ENCODE measurements at places on chromosomes 1 and 21.

DNA sequence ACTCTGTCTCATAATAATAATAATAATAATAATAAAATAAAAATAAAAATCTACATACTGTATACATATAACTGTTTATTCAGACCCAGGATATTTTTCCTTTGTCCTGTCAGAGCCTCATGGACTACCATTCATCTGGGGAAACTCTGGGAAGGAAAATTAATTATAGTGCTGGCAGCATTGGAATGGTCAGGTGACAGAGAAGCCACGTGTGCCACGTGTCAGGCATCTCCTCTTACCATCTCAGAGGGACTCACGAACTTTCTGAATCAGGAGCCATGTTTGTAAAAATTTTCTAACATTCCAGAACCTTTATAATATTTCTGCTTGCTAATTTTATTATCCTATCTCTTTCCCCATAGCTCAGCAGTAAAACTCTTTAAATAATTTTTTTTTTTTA is 97.8 kb upstream of the HNRNPU start:
- DNase-seq: no peak

- DNase-seq: no peak
These were observed 77.9 kb upstream of the TNFSF4 start for GRCh38 chr1:173285048-173285447.

- DNase-seq: no peak
These were observed 4.6 kb downstream of the GPSM2 start for GRCh38 chr1:108881369-108881768.

DNA sequence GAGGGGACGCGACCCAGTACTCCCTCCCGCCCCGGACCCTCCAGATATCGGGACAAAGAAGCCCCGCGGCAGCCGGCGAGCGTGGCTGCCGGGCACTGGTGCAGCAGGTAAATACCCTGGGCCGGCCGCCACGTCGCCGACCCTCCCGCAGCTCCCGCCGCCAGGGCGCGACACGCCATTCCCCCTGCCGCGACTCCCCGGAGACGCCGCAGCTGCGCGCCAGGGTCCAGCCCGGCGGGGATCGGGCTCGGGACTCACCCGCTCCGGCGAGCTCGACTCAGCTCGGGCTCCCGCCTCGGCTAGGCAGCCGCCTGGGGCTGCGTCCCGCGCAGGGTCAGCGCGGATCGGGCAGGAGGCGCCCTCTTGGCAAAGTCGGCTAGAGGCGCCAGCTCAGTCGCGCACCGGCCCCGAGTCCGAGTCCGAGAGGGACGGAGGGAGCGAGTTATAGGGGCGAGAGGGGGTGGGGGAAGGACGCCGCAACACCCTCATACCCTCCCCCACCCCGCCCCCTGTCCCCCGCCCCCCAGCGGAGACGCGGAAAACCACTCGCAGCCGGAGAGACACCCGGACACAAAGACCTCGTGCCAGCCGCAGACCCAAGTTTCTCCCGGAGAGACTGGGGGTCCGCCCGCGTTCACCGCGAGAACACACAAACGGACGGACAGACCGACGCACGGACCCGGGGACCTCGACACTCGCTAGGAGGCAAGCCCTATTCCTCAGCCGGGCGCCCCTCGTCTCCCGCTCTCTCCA is 985 bp downstream of the SYT6 start:
- no peak for DNase-seq

DNA sequence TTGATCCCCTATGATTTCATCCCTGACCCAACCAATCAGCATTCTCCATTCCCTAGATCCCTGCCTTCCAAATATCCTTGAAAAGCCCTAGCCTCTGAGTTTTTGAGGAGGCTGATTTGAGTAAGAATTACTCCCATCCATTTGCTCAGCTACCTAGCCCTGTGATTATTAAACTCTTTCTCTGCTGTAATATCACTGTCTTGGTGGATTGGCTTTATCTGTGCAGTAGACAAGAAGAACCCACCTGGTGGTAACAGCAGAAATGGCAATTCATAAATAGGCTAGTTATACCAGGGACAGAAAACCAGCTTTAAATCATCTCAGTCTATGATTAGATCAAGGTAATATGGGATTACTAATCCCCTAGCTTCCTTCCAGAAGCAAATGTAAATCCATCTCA is 13.0 kb downstream of the IL20 start:
- DNase-seq: no peak

DNA sequence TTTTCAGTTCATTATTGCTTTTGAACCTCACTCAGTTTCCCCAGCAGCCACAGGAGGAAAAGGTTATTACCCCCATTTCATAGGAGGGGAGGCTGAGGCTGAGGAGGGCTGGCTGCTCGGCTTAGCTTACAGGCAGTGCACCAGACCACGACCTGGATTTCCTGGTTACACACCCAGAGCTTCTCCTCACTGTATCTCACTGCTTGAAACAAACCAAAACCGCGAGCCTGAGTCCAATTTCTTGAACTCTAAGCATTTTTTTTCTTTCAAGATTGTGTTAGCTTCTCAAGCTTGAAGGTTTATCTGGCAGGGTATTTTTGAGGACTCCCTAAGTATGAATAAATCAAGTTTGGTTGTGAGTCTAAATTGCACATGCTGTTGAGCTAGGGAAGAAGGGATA is 188.9 kb upstream of the EDN2 start:
- DNase-seq: no peak

DNA sequence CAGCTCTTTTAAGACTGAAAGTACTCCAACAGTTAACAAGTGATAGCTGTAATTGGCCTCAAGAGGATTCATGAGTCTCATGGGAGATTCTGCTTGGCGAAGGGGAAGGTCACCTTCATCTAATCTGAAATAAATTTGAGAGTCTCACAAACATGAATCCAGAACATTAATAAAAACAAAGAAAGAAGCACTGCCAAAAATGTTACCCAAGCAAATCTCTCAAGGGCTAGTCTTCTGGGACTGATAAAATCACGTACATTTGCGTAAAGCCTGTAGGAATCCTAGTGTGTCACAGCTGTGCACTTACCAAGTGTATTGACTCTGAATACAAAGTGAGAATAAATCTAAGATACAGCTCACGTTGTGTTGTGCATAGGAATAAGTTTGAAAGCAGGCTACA is 21.2 kb upstream of the NUF2 start:
- no peak for DNase-seq

GRCh38 chr1:94068999-94069918 is 51.7 kb downstream of the ABCA4 start:
- no peak for DNase-seq

DNA sequence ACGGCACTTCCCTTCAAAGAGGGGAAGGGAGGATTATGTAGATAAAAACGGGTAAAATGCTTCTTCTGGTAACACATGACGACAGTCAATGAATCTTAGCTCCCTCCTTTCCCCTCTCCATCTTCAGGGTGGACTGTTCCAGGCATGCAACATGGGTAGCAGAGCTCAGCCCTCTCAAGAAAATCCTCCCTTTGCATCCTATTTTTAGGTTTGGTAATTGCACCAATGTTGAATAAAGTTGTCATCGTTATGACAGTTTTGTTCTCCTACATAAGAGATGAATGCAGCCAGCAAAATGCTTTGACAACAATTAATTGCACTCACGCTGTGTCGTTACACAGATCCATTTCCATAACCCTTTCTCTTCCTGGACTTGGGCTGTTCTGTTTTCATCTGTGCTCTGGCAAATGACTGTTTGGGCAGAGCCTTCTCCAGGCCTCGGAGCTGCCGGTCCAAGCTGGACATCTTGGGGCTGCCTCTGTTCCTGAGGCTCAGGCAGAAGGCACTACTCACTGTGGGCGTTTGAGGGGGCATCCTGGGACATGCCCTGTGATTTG is 127.6 kb downstream of the CNIH3 start:
- no peak for DNase-seq

GRCh38 chr1:46081206-46081605 is 51.2 kb downstream of the PIK3R3 start:
- DNase-seq: no peak

- no peak for DNase-seq
These were observed 80.5 kb upstream of the VAMP3 start for GRCh38 chr1:7690496-7691182.

DNA sequence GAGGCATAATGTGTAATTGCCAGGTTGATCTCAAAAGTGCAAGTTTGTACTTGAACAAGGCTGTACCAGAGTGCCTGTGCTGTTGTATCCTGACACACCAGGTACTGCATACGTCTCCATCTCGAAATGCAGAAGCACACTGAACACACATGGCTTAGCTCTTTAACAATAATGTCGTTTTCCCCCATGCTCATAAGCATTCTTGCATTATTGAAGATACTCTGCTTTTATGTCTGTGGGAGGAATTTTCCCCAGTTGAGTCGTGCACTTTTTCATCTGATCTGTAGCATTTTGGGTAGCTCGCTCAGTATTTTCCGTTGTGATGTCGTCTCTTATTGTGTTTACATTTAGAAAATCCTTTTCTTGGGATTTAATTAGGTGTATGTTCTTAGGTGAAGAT is 98.7 kb downstream of the PCBP3 start:
- no peak for DNase-seq

DNA sequence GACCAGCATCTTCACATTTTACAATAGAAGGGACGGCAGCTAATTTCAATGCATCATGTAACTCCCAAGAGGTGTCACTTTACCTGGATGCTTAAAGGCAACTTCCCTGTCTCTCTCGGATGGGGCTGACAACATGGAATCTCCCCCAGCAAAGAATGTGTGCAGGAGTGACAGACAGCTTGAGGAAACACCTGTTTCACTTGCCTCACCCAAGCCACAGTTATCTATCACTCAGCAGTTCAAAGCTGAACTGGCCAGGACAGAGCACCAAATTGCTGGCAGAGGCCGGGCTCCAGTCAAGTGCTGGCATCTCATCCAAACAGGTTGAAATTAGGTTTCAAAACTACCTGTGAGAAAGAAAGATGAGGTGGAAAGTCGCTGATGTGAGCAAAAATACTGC is 538.0 kb upstream of the PLXNA2 start:
- no peak for DNase-seq

GRCh38 chr1:43904660-43905551 is 28.7 kb upstream of the ARTN start:
- DNase-seq: no peak

DNA sequence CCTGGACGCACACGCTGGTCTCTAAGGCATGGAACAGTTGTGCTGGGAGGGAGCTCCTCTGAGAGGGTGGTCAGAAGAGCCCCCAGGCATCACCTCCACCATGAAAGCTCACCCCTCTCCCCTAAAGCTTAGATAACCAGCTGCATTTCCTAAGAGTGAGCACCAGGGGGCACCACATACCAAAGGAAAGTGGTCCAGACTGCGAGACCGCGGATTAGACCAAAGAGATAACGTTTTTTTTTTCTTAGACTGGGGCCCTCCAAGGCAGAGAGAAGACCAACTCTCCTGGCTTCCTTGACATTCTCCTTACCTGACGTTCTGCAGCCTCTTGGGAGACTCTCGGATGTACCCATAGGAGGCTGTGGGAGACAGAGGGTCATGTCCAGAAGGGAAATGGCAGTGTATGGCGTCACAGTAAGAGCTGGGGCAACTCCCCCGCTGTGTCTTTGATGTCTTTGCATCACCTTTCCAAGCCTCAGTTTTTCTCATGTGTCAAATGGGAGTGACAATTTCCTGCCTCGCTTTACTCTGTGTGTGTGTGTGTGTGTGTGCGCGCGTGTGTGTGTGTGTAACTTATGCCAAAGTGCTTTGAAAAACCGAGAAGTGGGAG is 12.3 kb upstream of the IFNLR1 start:
- no peak for DNase-seq

DNA sequence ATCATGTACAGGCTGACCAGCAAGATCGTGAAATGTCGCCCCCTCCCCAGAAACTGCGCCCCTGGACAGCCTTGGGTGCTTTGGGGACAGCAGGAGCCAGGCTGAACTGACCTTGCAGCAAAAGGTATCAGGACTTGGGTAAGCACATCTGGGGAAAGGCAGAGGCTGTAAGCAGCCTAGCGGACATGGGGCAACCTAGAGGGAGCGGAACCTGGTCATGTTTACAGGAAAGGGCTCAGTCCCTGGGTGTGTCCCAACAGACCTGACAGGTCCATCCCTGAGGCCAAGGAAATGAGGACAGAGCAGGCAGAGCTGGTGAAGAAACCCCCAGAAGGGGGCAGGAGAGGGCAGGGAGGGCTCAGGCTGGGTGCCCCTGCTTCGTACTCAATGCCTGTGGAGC is 3.1 kb upstream of the S100A8 start:
- DNase-seq: no peak

DNA sequence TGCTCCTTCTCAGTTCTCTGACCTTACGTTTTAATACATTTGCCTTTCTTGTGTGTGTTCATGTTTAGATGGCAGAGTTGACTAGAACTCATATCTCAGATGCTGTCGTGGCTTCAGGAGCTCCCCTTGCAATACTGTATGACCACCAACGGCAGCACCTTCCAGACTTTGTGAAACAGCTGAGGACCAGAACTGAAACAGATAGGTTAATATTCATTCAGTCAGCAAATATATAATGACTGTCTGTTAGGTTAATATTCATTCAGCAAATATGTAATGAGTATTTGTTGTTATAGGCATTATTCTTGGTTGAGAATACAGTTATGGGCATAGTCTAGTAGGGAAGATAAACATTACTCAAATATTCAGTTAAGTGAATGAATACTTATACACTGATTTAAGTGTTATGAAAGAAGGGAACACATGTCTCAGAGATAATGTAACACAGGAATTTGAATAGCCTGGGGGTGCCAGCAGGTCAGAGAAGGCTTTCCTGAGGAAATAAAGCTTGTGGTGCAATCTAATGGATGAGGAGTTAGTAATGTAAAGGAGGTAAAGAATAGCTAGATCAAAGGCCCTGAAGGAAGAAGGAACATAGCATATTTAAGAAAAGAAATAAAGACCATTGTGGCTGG is 88.5 kb downstream of the CEP350 start:
- no peak for DNase-seq

GRCh38 chr1:183346276-183346732 is 71.9 kb downstream of the NMNAT2 start:
- DNase-seq: no peak

- DNase-seq: no peak
These were observed 120.1 kb downstream of the CLIC6 start for GRCh38 chr21:34788879-34789278.

GRCh38 chr1:167656657-167657056 is 26.6 kb downstream of the RCSD1 start:
- no peak for DNase-seq

DNA sequence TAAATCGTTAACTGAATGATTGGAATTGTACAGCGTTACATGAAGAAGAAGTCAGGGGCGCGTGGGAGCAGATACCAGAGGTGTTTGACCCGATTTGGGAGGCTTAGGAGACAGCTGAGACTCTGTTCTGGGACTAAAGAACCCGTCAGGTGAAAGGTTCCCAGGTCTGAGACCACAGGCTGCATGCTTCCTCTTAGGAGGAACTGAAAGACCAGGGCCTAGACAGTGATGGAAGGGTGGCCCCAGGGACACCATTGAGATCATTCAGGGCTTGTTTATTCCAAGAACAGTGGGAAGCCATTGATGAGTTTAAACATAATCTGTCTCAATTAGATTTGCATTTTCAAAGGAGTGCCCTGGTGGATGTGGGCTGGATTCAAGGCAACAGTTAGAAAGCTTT is 904 bp downstream of the KLF17 start:
- no peak for DNase-seq

DNA sequence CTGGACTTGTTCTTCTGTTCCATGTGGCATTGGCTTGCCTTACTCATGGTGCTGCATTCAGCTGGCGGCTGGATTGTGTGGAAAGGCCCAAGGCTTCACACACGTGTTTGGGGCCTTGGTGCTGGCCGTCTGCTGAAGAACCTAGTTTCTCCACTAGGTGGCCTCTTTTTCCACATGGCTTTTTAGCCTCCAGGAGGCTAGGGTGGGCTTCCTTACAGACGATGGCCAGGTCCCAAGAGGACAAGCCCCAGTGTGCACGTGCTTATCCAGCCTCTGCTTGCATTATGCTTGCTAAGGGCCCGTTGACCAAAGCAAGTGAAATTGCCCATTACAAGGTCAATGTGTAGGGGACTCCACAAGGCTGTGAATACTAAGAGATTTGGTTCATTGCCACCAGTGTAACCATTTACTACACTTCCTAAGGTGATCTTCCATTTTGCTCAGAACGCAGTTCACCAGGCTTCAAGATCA is 47.5 kb upstream of the FOXO6 start:
- no peak for DNase-seq
